M059J (cell line): ENCODE measurements at places on chromosomes 4 and X. TPM values are rescaled to one million over a fixed set of nuclear protein-coding genes. Genes with fewer than 3 reads are reported as not detected.

- no peak for DNase-seq
These were observed 32.3 kb downstream of the GRK4 start for GRCh38 chr4:2995546-2996265.

- DNase-seq: peak; percentile 40
These were observed 54.0 kb upstream of the LDB2 start for GRCh38 chr4:16952462-16952871.

FDCSP gene
- total RNA-seq: not detected in 2 replicates

DNA sequence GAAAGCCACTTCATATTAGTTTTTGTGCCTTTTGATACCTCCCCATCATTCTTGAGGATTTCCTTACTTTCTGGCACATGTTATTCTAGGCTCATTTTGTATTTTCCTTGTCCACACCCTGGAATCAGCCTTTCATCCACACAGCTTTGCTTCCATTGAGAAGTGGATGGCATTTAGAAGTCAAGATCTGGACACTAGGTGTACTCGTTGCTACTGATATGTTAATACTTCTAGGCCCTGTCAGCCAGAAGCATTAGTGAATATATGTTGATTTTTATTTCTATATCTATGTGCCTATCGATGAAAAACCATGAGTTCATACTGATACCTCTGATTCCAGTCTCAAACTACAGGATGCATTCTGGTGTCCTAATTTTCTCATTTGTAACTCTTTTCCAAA lies 73.2 kb downstream of the ARHGAP24 start:
- no peak for DNase-seq
